Stimulated activated CD8-positive, alpha-beta memory T cell treated with anti-CD3 and anti-CD28 coated beads, Interleukin-4, amount 100 ng/mL, for 1 hour (primary cell): ENCODE measurements at places on chromosomes 2 and 18.

DNA sequence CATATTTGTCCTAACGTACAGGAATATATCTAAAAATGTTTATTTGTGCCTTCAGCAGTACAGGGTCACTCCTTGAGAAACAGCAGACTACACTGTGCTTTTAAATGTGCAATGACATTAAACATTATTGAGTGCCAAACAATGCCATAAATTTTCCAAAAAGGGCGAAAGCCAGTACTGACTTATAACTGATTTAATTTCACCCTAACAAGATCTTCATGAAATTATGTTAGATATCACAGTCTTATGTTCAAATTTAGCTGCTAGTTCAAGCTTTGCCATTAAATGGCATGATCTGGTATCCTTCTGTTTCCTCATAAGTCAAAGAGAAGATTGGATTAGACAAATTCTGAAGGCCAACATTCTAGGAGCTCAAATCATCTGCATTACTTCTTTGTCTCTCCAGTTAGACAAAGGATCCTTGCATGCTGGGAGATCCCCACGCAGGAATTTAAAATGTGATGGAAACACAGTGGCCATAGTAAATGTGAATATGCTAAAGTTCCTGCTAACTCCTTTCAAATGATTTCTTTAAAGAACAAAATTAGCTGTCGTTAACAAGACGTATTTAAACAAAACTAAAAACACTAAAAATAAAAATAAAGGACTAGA lies 129.3 kb upstream of the STON1 start:
- no peak for DNase-seq

DNA sequence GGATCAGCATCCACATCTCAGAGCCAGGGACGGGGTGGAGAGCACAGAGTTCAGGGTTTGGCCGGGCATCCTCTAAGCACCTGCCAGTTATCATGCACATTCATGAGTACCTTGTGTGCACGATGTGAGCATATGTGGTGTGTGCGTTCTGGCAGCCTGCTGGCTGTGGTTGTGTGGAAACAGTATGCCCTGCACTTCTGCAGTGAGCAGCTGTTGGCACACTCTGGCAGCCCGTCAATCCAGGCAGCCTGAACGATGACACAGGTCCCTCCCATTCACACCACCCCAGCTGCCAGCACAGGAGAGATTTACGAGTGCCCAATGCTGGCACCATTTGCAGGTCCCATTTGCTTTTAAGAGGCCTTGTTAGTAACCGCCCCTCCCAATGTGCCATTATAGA lies 74.2 kb downstream of the CD8B2 start:
- DNase-seq, result no peak

GRCh38 chr2:120832296-120833070 lies 96.8 kb downstream of the GLI2 start:
- no peak for DNase-seq

DNA sequence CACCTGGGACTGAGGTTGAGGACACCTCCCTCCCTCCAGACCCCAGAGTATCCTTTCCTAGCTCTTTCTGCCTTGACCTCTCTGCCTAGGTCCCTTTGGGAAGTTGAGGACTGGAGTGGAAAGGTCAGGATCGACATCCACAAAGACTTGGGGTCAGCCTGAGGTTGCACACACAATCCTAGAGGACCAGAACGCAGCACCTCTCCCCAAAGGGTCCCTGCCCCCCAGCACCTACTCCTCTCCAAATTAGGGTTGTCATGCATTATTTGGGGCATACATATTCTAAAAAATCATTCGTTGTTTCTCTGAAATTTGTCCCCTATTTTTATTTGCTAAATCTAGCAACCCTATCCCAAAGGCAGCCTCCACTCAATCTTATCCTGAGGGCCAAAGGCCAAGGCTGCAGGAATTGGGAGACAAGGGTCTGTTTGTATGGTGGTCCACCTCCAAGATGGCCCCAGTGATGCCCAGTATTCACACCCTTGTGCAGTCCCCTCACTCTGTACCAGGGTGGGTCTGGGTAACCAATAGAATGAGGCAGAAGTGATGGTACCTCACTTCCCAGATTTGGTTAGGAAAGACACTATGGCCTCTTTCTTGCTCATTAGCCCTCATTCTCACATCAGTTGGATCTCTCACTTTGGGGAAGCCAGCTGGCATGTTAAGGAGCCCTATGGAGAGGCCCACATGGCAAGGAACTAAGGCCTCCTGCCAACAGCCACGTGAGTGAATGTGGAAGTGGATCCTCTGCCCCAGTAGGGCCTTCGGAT lies 3.5 kb upstream of the CHRNG start:
- DNase-seq, result no peak

GRCh38 chr2:8315531-8316165 lies 366.2 kb upstream of the ID2 start:
- no peak for DNase-seq

- DNase-seq, result no peak
Measured at GRCh38 chr2:119225926-119226325, 2.3 kb downstream of the STEAP3 start.

DNA sequence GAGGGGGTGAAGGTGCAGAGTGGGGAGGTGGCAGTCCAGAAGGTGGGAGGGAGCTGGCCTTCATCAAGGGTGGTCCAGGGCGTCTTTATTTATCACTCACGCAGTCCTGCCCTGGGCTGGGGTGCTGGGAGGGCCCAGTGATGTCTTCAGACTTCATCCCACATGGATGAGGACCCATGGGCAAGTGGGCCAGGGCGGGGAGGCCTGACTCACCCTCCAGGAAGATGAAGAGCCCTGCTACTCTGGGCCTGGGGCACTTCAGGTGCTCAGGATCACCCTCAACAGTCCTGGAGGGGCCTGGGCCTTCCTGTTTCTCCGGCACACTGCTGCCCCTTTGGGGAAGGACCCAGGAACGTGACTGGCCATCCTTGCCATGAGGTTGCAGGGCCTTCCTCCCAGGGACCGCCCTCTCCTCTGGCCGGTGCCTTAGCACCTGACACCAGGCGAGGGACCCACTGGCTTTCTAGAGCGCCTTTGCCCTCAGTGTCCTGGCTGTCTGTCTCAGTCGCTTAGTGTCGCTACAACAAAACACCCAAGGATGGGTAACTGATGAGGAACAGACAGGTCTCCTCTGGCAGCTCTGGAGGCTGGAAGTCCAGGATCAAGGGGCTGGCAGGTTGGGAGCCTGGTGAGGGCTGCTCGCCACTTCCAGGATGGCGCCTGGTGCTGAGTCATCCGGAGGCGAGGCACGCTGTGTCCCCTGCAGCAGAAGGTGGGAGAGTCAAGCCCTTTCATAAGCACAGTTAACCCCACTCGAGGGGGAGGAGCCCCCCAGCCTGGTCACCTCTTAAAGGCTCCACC lies 57.8 kb upstream of the HS6ST1 start:
- DNase-seq, result no peak

DNA sequence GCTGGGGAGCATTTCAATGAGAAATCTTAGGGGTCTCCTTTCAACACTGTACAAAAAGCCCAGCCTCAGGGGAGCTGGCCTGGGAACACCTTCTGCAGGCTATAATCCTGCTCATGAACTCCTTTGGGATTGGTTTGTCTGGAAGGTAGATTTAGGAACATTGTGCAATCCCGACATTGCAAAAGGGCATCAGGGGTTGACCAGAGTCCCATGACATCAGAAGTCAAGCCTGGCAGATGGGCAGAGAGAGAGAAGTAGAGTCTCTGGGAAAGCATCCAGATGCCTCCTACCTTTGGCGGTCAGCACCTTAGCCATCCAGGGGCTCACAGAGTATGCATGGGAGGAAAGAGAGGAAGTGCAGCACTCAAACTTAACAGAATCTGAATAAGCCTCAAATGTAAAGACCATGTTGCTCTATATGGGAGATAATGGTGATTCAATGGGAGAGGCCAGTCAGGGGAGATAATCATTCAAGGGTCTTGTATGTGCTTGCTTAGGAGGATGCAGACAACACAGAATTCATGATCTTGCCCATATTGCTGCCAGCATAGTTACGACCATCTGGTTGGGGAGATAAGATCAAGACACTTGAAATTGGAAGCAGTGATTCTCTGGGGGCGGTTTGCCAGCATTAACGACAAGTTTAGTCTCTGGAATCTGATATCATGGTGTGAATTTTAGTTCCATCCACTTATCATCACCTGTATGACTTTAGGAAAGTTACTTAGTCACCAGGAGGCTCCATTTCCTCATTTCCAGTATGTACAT lies 58.3 kb upstream of the UPP2 start:
- DNase-seq, result no peak

- no peak for DNase-seq
Measured at GRCh38 chr2:104597942-104598341, 256.0 kb upstream of the POU3F3 start.

DNA sequence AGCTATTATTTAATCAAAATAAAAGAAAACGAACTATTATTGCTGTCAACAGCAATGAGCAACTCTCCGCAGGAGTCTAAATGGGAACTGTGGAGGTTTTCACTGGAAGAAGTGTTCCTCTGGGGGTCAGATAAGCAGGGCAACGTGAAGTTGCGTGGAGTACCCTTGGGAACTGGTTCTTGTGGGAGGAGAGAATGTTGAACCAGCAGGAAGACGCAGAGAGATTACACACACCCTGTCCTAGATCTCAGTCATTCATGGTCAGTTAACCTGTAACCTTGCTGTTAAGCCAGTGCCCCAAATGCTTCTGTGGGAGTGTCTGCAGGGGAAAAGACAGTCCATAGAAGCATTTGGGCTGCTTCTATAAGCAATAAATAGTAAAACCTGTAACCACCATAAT lies 20.4 kb upstream of the CABLES1 start:
- DNase-seq, result no peak

DNA sequence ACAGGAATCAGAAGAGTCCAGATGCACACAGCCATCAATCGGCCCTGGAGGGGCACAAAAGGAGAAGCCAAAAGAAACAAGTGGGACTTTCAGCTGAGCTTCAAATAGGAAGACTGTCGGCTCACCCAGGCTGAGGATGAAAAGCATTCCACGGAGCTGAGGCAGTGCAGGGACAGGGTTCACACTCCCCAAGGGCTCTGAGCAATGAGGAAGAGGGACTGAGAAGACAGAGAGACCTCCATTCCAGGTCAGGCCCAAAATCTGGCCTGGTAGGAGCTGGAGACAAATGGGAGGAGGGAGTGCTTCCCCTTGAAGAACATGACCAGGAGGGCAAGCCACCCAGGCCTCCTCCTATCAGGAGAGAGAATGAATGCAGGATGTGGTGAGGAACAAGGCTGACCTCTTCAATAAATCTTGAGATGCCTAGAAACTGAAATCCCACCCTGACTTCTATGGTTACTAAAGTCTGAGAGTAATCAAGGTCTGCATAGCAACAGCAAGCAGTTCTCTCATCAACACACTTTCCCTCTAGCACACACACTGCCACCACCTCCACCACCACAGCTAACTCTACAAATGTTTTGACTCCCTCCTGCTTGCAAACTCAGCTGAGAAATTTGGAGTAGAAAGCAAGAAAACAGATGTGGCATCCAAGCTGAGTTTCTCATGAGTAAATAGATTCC lies 434.4 kb downstream of the TNS1 start:
- no peak for DNase-seq

DNA sequence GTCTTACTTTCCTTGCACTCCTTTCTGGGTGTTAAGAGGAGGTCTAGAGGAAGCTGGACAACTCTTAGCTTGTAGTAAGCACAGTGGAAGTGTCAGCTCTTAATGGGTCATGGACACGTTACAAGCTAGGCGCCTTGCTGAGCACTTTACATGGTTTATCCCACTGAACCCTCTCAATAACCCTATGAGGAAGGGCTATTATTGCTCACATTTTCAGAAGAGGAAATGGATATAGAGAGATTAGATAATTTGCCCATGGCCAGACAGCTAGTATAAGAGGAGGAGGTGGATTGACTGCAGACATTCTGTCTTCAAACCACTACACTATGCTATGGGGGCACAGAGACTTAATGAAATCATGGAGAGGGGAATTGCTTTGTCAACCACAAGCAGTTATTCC lies 8.3 kb upstream of the IL1RN start:
- DNase-seq, result no peak

- no peak for DNase-seq
Measured at GRCh38 chr2:120237491-120237902, 14.3 kb upstream of the TMEM185B start.

DNA sequence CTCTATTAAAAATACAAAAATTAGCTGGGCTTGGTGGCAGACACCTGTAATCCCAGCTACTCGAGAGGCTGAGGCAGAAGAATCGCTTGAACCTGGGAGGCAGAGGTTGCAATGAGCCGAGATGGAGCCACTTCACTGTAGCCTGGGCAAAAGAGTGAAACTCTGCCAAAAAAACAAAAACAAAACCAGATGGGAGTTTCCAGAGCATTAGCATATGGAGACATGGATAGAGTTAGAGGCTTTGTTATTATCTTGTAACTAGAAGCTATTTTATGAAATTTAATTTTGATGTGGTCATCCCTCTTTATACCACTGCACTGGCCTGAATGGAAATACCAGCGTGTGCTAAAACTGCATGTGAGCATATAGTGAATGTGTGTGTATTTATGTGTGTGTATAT lies 58.9 kb downstream of the TRAPPC8 start:
- no peak for DNase-seq

DNA sequence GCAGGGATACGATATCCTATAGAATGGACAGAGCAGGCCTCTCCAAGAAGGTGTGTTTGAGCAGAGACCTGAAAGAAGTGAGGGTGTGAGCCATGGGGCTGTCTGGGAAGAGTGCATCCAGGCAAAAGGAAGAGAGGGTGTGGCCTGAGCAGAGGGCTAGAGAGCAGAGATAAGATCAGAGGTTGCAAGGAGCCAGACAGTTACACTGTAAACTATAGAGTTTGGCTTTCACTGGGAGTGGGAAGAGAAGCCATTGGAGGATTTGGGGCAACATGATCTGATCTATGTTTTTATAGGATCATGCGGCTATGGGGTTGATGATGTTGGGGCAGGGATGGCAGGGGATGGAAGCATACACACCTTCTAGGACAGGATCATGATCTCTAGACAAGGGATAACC lies 124.1 kb upstream of the MAP3K20 start:
- DNase-seq, result no peak

- DNase-seq, result no peak
Measured at GRCh38 chr2:51103205-51103604, 71.3 kb upstream of the NRXN1 start.

DNA sequence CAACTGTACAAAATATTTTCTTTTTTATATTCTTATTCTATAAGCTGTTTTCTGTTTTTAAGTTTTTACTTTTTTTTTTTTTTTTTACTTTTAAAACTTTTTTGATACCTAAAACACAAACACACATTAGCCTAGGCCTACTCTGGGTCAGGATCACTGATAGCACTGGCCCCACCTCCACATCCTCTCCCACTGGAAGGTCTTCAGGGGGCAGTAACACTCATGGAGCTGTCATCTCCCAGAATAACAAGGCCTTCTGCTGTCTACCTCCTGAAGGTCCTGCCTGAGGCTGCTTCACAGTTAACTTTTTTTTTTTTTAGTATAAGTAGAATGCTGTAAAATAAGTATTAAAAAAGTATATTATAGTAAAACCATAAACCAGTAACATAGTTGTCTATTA lies 415.1 kb downstream of the PTPRM start:
- no peak for DNase-seq
